ENCODE measurements at places on chromosomes 5 and 9.

DNA sequence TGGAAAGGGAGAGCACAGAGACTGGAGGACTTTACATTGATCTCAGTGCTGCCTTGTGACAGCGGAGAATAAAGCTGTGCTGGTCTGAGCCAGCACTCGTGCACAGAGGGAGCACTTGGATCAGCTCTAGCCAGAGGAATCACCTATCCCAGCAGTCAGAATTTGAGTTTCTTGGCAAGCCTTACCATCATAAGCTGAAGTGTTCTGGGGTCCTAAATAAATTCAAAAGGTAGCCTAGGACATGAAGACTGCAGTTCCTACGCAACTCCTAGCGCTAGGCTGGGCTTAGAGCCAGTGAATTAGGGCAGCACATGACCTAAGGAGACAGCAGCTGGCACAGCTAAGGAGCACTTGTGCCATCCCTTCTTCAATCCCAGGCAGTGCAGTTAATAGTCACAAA is 119.5 kb downstream of the HMHB1 start:
- H3K36me3 ChIP-seq: no peaks in the 10 kb centered on the region
- DNase-seq: no peak
- no peak overlapping the region for H3K27ac ChIP-seq
- no peaks in the 10 kb centered on the region for H3K27me3 ChIP-seq

GRCh38 chr9:126116351-126117157 is 210.1 kb upstream of the MVB12B start:
- H3K4me1 ChIP-seq: no peaks in the 10 kb centered on the region
- no peak for DNase-seq
- no peaks in the 10 kb centered on the region for H3K36me3 ChIP-seq

GRCh38 chr9:72377041-72377440 is 12.0 kb upstream of the ZFAND5 start:
- no peak overlapping the region for H3K27ac ChIP-seq
- H3K27me3 ChIP-seq: no peaks in the 10 kb centered on the region
- no peak for DNase-seq
- H3K36me3 ChIP-seq: no peaks in the 10 kb centered on the region
- no peak overlapping the region for H3K4me3 ChIP-seq

- H3K27me3 ChIP-seq: no peaks in the 10 kb centered on the region
- no peak overlapping the region for H3K27ac ChIP-seq
- no peak for DNase-seq
These were observed 174.0 kb upstream of the IL12B start for GRCh38 chr5:159504106-159504856.

DNA sequence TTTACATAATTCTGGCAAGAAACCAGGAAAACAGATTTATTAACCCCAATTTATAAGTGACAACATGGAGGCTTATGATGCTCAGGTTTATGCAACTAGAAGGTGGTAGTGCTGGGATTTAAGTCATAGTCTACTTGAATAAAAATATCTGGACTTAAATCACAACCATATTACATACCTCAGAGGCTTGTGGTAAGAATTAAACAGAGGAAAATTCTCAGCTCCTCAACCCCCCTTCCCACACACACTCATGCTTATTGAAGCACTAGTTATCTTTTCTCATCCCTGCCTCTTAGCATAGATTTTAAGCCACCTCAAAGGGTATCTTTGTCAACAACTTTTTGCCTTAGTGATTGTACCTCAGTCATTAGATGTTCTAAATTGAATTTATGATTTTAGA is 731.0 kb downstream of the PRELID2 start:
- no peak for DNase-seq
- H3K4me1 ChIP-seq: no peaks in the 10 kb centered on the region
- no peak overlapping the region for H3K4me3 ChIP-seq
- no peaks in the 10 kb centered on the region for H3K36me3 ChIP-seq
- no peak overlapping the region for H3K27ac ChIP-seq

All from endothelial cell (in vitro differentiated cells).